ENCODE measurements at places on chromosomes 7 and 10.

- no peak for DNase-seq
Measured at GRCh38 chr7:54180796-54181195, 361.4 kb upstream of the VSTM2A start.

- no peak for DNase-seq
Measured at GRCh38 chr7:140637400-140637799, 3.2 kb downstream of the DENND2A start.

- DNase-seq, result no peak
Measured at GRCh38 chr10:113960617-113961181, 83.0 kb upstream of the ADRB1 start.

DNA sequence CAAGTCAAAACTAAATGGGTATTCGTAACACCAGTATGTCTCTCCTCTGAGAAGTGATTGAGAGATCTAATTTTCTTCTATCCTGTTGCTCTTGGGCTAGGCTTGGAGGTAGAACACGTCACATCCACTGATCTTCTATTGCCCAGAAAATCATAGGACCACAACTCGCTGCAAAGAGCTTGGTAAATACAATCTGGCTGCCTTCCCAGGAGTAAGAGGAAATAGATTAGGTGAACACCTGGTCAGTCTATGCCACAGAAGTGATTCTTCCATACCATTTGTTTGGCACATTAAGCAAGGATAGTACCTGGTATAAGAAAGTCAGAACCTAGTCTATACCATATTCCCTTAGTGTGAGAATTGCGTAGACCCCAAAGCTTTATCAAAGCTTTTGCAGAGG is 129.3 kb upstream of the PHYHIPL start:
- DNase-seq, result no peak

GRCh38 chr10:95288303-95288702 is 2.5 kb downstream of the PDLIM1 start:
- no peak for DNase-seq

DNA sequence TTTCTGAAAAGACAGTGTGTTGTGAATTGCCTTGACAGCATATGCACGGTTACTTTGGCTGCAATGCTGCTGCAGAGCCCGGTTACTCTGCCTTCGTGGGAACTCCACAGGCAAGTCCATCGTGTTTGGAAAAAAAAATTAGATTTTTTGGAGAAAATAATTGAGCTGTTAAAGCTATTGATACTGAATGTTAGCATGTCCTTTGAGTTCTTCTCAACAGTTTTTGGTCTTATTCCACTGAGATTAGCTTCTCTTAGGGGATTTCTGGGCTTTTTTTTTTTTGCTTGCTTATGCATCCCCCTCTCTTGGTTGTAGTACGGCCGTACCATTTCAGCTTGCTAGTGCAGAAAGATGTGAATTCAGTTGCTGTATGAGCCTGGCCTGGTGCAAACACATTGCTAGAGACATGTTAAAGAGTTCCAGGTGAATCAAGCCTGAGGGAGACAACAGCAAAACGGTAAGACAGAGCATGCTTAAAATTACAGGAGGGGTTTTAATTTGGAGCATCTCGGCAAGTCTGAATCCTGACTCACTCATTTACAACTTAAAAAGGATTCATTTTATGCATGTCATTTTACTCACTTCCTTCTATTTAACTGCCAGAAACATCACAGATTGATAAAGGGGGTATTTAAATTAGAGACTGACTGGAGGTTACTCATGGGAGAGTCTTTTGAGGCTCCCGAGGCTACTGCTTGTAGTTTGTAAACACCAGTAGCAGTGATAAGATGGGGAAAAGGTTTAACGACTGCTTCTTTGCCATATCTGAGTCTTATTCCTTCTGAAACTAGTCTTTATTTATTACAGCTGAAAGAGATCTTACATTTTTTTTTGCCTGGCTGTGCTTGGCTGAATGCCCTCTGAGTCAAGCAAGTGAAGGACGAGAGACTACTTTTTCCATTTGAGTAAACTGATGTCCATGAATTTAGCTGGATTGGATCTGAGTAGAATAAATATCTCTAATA is 113.7 kb downstream of the CDK14 start:
- DNase-seq, result no peak

GRCh38 chr10:5117026-5117425 is 22.8 kb downstream of the AKR1C3 start:
- no peak for DNase-seq

GRCh38 chr7:2530071-2530987 is 10.8 kb downstream of the LFNG start:
- peak; percentile 68 for DNase-seq

DNA sequence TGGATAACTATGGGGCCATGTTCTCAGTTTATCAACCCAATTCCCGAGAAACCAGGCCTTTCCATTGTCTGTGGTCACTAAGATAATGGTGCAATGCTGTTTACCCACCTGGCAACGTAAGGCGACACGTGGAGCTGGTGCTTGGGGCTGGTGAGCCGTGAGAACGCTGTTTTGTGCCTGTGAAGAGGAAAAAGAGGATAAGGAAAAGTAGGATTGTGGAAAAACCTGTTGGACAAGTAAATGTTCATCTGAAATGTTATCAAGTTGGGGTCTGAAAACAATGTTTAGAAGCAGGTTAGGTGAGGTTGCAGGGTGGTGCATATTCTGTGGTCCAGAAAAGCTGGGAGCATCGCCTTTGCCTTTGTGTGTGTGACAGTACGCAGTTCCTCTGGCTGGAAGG is 88.5 kb downstream of the PPP1R17 start:
- no peak for DNase-seq

DNA sequence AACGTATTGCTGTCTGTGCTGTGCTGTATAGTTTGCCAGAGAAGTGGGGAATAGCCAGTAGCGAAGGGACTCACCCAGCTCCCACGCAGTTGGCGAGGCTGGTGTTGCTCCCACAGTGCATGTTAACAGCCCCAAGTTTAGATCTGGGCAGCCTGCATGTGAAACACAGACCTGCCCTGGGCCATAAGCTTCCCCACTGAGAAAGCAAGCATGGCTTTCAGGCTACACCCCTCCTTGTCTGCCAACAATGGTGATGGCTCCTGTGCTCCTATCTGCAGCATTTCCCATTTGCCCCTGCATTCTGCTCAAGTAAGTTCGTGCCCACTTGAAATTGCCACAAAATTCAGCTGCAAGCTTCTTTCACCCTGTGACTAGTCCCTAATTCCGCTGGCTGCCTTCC is 57.5 kb downstream of the IPMK start:
- no peak for DNase-seq

DNA sequence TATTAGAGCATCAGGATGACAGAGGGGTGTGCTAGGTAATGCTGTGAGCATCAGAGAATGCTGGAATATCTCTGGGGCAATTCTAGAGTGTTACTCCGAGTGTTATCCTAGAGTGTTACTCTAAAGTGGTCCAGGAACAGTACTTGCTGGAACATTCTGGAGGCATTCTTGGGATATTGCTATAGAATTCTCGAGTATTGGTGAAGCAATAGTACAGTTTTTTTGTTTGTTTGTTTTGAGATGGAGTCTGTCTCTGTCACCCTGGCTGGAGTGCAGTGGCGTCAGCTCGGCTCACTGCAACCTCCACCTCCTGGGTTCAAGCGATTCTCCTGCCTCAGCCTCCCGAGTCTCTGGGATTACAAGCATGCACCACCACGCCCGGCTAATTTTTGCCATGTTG is 12.6 kb downstream of the SSC4D start:
- DNase-seq, result no peak

DNA sequence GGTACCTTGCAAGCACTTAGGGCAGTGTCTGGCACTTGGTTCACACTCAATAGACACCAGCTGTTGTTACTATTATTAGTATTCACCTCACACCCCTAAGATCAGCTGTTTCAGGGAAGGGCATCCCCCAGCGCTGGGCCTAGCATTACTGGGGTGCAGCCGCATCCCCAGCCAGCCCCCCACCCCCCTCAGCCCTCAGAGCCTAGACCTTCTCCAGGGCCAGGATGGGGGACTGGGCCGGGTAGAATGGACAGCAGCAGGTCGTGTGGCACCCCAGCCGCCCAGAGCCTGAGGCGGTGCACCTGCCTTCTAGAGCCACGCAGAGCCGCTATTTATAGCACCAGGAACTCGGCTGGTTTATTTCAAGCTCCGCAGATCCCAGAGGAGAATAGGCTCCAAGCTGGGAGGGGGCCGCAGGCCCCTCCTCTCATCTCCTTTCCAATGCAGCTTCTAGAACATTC is 60.5 kb downstream of the GTF2IRD1 start:
- no peak for DNase-seq

DNA sequence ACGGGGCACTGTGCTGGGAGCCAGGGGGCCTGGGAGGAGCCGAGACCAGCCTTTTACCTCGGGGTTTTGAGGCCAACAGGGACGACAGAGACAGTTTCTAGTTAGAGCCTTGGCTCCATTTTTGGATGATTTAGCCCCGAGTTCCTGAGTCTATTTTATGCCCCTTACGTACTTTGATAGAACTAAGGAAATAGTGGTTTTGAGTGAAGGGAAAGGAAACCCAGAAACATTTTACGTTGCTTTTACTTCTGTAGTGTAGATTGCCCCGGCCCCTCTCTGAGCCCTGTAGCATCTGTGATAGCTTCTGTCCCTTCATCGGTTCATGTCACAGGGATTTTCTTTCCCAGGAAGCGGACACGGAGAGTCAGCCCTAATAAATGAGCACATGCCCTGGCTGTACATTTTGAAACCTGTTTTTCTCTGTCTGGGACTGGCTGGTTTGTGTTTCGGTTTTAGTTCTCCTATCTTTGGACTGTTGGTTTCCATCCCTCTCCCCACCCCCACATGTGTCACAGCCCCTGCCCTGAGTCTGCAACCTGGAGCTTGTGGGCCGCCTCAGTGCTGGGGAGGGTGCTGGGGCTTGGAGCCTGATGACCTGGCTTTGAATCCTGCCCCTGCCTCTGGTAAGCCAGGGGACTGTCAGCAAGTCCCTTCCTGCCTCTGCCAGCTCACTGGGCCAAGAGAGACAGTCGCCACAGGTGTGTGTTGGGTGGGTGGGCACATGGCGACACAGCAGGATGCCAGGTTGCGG is 6.9 kb upstream of the ORAI2 start:
- peak; percentile 85 for DNase-seq

DNA sequence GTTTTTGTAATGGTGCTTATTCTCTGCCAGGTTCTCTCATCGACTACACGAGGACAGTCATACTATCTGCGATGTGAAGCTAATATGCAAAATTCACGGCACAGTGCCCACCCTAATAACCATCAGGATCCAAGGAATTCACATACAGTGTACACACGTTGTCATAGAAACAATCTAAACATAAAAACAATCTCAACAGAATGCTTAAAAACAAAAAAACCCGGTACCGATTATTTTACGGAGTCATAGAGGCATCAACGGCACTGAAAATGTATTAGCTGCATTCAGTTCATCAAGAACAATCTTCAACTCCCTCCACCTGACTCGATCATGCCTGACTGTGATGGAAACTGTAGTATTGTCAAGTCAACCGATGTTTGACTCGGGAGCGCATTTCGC is 628 bp downstream of the MRPS33 start:
- no peak for DNase-seq

- no peak for DNase-seq
Measured at GRCh38 chr7:20249920-20250319, 32.7 kb upstream of the MACC1 start.

DNA sequence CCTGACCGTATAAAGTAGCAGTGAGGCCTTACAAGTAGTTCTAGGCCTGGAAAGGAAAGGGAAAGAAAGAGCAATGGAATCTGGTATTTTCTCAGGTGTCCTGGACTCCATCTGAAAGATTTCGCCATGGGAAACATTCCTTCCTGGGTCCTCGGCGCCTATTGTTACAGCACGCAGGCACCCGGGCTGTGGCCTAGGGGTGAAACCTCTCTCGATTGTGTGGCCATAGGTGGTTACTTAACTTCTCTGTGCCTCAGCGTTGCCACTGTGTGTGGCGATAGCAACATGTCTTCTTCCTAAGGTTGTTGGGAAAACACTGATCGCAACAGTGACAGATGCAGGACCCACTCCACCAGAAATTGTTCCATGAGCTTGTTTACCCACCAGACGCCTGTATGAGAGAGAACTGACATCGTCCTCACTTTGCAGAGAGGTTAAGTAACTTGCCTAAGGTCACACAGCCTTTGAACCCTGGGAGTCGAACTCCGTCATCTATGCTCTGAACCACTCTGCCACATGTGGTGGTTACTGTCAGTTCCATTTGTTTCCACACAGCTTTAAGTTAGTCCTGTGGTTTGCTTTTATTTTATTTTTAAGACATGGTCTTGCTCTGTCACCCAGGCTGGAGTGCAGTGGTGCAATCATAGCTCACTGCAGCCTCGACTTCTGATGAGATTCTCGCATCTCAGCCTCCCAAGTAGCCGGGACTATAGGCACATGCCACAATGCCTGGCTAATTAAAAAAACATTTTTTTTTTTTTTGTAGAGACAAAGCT is 73.4 kb downstream of the LHPP start:
- DNase-seq, result no peak

DNA sequence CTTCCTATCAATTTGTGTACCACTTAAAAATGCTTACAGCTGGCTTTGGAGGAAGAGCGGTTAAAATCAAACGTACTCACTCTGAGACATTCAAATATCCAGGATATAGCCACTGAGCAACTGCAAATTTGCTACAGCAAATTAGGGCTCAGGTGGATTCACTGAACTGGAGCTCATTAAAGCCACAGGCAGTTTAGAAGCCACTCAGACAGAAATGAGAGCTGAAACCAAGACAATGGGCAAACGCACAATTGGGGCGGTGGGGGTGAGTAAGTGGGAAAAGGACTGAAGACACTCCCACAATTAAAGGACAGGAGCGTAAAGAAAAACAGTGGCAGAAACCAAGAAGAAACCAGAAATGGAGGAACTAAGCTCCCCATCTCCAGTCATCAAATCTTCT is 20.5 kb downstream of the MPP7 start:
- DNase-seq, result no peak

DNA sequence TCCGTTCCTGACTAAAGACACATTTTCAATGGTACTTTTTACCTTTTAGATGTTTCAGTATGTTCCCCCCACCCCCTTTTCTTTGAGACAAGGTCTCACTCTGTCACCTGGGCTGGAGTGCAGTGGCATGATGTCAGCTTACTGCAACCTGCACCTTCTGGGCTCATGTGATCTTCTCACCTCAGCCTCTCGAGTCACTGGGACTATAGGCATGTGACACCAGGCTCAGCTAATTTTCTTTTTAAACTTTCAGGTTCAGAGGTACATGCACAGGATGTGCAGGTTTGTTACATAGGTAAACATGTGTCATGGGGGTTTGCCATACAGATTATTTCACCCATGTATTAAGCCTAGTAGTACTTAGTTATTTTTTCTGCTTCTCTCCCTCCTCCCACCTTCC is 99.3 kb upstream of the RPA3 start:
- no peak for DNase-seq

DNA sequence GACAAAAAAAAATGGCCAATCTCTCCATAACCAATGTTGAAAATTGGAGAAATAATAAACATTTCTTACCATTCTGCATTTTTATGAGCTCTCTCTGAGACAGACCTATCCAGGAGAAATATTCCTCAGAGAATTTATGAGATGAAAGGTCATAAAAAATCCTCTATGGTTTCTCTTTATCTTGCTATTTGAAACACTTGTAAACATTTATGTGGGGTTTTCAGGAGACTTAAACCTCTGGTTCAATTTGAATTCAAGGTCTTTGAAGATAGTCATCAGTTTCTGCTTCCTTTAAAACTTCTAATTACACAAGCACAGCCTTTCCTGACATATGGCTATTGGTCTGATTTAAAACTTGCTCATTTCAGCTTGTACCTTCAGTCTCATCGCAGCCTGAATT is 78.5 kb upstream of the APBB1IP start:
- no peak for DNase-seq

GRCh38 chr7:53947732-53948131 is 594.4 kb upstream of the VSTM2A start:
- DNase-seq, result no peak

Data from stimulated activated CD4-positive, alpha-beta T cell treated with anti-CD3 and anti-CD28 coated beads, Interleukin-1b, Interleukin-23, amount 100 ng/mL, for 48 hours (primary cell).